ENCODE measurements at places on chromosomes 16 and 17. TPM values are rescaled to one million over a fixed set of nuclear protein-coding genes. Genes with fewer than 3 reads are reported as not detected.
A peak's percentile ranks its signal among the peaks of the same experiment; 100 is the strongest.

SPATA2L gene
- total RNA-seq, result 4.4 TPM

CCDC200 gene
- total RNA-seq, result not detected

WWOX gene
- 16.5 TPM for total RNA-seq

CCDC78 gene
- 4.3 TPM for total RNA-seq

TMEM97 gene
- total RNA-seq, result 41.0 TPM

HOXB1 gene
- total RNA-seq, result not detected

SLFN5 gene
- total RNA-seq, result 45.6 TPM

GRCh38 chr17:74740173-74740572, 3.1 kb downstream of the RAB37 start:
- no peak for ATAC-seq

DNA sequence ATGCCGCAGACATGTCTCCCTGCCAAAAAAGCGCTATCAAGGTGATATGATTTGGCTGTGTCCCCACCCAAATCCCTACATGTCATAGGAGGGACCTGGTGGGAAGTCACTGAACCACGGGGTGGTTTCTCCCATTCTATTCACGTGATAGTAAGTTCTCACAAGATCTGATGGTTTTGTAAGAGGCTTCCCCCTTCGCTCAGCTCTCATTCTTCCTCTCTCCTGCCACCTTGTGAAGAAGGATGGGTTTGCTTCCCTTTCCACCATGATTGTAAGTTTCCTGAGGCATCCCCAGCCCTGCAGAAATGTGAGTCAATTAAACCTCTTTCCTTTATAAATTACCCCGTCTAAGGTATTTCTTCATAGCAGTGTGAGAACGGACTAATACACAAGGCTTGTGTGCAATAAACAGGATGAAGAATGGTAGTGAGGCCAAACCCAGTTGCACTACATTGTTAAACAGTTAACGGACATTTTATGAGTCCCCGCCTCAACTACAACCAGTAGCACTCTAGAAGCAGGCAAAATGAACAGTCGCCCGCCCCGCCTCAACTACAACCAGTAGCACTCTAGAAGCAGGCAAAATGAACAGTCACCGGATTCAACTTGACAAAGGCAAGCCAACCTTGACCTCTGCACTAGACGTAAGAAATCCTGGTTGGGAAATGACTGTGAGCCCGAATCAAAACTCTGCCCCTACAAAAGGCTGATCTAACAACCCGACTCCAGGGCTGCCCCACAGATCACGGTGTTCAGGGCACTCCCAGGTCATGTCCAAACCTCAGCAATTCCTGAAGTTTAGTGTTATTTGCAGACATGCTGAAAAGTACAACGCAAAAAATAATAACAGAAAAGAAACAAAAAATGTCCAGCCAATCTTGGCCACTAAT, 26.3 kb downstream of the VPS53 start:
- ATAC-seq, result no peak

DNA sequence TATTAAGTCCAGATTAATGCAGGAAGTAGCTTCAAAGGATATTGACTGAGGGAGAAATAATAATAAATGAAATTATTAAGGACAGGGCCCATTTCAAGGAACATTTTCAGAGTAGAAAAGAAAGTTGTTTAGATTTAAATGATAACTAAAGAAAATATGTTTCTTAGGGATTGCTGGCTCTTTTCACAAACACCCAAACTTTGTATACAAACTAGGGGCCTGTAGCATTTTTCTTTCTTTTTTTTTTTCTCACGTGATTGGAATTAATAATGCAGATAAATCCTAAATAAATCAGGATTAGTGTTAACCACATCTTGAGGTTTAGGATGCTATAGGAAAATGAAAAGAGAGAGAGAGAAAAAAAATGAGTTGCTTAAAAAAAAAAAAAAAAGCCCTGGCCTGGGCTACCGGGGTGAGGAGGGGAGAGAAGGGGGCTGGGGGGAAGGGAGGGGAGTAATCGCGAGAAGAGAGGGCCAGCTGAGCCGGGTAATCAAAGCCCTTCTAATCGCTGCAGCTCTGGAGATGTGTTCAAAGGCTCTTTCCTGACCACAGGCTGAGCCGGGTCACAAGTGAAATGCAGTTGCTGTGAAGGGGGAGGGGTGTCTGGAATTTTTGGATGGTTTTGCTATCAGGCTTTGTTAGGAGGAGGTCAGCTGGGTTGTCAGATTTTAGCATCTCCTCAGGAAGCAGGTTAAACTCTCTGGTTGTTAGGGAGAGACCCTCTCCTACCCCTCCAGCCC, 104.6 kb upstream of the ZFHX3 start:
- ATAC-seq, result no peak

DNA sequence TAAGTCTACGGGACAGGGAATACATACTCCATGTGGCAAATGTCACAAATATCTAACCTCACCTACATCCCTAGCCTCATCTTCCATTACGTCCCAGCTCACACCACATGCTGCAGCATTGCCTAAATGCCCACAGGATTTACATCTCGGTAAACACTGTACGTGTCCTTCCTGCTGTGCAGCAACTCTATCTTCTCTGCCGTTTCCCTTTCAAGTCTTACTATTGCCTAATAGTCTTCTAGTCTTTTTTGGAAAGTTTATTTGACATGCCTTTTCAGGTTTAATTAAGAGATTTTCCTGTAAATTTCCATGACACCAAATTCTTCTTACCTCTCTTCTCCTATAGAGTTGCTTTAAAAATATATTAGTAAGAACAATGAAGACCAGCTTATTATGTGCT, 120.5 kb downstream of the HS3ST4 start:
- no peak for ATAC-seq

GRCh38 chr17:37283414-37283961, 92.3 kb upstream of the C17orf78 start:
- ATAC-seq, result no peak

DNA sequence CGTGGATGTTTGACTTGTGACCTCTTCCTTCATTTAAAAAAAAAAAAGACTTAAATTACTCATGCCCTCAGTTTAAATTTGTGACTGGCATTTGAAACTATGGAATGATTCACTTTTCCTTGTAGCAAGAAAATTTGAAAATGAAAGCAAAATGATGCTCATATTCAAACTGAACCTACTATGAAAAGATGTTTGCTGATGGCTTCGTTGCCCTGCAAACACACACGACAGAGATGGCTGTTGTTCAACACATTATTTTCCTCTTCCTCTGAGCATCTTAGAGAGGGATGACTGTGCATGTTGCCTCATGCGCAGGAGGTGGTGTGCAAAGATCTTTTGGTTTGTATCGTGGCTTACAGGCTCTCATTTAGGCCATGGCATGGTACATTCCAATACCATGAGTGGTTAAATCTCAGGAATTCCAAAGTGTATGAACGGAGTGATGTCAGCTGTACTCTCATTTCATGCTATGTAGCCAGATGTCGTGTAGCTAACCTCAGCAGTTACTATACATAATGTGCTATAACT, 164.5 kb downstream of the PRKCA start:
- peak; percentile 96 for ATAC-seq

DNA sequence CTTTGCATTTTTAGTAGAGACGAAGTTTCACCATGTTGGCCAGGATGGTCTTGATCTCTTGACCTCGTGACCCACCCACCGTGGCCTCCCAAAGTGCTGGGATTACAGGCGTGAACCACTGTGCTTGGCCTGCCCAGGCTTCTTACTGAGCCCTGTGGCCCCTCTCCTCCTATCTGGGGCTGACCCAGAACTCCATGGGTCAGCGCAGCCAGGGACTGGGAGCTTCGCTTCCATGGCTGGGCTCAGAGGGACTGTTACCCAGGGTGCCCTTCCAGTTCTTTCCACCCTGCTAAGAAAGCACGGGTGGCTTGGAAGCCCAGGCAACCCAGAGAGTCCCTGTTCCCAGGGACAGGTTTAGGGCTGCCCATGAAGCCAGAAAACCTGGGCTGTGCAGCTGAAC, 28.2 kb downstream of the SHISA6 start:
- no peak for ATAC-seq

DNA sequence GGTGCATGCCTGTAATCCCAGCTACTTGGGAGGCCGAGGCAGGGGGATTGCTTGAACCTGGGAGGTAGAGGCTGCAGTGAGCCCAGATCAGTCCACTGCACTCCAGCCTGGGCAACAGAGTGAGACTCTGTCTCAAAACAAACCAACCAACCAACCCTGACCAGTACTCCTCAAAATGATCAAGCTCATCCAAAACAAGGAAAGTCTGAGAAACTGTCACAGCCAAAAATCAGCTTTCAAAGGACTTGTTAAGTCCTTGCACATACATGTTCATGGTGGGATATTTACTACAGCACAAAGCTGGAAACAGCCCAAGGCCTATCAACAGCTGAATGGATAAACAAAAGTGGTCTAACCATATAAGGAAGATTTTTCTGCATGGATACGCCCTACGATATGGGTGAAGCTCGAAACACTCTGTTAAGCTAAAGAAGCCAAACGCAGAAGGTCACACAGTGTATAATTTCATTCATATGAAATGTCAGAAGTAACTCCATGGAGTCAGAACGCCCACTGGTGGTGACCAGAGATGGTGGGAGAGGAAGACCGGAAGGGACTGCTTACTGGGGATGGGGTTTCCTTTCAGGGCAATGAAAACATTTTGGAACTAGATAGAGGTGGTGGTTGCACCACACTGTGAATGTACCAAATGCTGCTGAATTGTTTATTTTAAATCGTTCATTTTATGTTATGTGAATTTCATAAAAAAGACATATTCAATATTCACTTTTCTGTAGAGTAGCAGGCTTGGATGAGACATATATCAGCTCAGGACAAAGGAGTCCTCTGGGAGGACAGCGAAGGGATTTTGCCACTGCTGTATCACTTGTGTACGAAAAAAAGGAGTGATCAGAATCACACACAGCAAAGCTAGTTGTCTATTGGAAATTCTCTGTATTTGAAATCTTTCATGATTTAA, 17.7 kb downstream of the CCL17 start:
- ATAC-seq, result no peak

DNA sequence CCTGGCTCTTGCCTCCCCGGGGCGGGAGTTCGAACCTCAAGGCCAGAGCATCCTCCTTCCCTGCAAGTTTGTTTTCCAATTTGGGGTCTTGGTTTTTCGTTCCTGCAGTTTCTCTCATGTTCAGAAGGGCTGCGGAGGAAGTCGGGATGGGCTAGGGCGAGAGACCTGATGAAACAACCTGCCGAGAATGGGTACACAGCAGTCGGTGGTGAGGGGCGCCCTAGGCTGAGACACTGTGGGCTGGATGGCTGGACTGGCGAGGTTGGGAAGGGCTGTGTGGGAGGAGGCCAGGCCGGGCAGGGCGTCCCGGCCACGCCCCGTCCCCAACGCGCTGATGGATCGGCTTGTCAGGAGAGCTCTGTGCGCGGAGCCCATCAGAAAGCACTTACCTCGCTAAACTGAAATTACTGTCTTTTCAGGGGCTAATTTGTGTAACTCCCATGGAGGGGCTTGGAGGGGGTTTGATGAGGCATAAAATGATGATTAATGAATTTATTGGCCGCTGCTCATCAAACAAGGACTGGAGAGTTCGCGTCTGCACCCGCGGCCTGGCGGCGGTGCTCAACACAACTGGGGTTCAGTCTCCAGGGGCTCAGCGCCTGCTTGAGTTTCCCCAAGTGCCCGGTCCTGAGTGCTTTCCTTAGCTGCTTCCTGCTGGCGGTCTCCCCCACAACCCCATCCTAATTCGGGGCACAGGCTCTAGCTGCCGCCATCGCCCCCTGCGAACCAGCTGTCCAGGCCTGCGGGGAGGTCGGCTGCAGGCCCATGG, 9.0 kb downstream of the IRX5 start:
- no peak for ATAC-seq

GRCh38 chr17:81402530-81402941, 7.3 kb downstream of the BAHCC1 start:
- ATAC-seq, result no peak

DNA sequence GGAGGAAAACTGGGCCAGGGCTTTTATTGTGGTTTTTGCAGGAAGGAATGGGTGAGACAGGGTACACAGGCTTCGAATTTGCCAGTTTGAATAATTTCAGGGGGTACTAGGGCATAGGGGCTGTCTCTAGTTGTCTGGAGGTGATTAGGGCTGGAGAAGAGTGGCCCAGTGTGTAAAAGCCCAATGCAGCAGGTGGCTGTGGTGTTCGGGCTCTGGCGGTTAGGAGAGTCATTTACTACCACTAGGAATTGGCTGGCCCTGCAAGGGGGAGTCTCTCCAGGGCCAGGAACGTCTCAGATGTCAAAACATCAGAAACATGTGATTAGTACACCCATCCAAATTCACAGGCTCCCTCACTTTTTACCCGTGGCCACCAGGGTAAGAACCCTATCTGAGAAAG, 50.3 kb downstream of the GINS3 start:
- ATAC-seq, result no peak

GRCh38 chr17:17748179-17748578, 66.9 kb downstream of the RAI1 start:
- no peak for ATAC-seq

GRCh38 chr17:55344514-55344997, 77.1 kb downstream of the MMD start:
- peak; percentile 83 for ATAC-seq

- peak; percentile 82 for ATAC-seq
Observed at GRCh38 chr16:67667817-67668494, 1.3 kb downstream of the C16orf86 start.
